ENCODE measurements at places on chromosomes 4 and X.
A peak's percentile ranks its signal among the peaks of the same experiment; 100 is the strongest.

- DNase-seq: no peak
These were observed 49.8 kb downstream of the SULT1B1 start for GRCh38 chr4:69710580-69710979.

GRCh38 chrX:49155243-49155899 lies 7.2 kb upstream of the MAGIX start:
- DNase-seq: peak; percentile 70

GRCh38 chr4:126172126-126172525 lies 857.4 kb downstream of the FAT4 start:
- no peak for DNase-seq

- DNase-seq: no peak
These were observed 1459.9 kb downstream of the PCDH7 start for GRCh38 chr4:32180086-32180485.

DNA sequence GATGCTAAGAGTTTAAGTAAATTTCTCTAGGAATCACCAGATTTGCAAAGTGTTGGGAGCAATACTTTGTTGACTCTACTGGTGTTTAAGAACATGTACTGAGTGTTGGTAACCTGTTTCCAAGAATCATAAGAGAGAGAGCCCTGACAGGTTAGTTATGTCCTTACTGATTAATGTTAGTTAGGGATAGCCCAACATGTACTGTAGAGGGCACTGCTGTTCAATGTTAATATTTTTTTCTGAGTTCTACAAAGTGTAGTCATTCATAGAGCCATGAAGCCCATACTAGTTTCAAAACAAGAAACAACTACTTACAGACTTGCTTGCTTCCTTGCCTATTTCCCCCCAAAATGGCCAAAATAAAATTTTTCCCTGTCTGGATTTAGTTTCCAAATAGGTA lies 11.9 kb downstream of the TMPRSS11D start:
- peak; percentile 48 for DNase-seq

- no peak for DNase-seq
These were observed 38.7 kb downstream of the SPATA4 start for GRCh38 chr4:176156656-176157055.

- no peak for DNase-seq
These were observed 19.0 kb upstream of the AP1S2 start for GRCh38 chrX:15873566-15873965.

GRCh38 chr4:61663310-61663709 lies 463.2 kb downstream of the ADGRL3 start:
- DNase-seq: no peak

DNA sequence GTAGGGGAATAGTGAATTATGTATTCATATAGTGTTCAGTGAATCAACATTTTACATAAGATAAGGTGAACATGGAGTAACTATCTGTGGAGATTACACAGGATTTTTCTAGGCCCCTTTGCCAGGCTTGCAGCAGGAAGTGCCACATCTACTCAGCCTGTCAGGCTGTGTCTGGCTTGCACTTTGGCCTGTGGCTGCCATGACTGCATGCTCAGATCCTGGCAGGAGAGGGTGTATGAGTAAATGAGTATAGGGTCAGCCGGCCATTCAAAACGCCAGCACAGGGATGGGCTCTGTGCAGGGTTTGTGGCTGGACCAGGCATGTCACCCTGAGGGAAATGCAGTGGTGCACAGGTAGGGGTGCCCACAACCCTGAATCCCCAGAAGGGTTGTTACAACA lies 51.9 kb downstream of the UBQLN2 start:
- peak; percentile 2 for DNase-seq

- DNase-seq: no peak
These were observed 54.0 kb upstream of the MAP3K15 start for GRCh38 chrX:19569121-19569805.

GRCh38 chrX:109655502-109656201 lies 30.7 kb upstream of the KCNE5 start:
- DNase-seq: no peak

GRCh38 chrX:110304371-110304770 lies 13.5 kb downstream of the AMMECR1 start:
- DNase-seq: no peak

- DNase-seq: no peak
These were observed 101.4 kb downstream of the ARHGAP10 start for GRCh38 chr4:147833254-147833653.

DNA sequence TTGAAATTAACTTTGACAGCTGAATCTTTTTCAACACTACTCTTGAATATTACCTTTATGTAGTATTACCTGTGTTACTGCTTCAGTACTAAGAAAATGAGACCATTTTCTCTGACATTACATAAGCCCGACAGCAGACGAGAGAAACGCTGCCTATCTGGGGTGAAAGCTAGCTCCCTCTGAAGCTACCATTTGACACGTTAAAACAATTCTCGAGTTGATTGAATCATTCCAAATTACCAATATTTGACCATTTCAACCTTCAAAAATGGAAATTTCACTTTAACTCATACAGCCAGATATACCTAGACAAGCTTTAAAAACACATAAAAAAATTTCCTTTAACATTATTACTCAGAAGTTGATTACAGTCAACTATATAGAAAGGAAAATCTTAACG lies 836 bp downstream of the GPM6A start:
- DNase-seq: no peak

GRCh38 chrX:19625612-19626011 lies 110.3 kb upstream of the MAP3K15 start:
- peak; percentile 47 for DNase-seq

GRCh38 chrX:1420371-1420770 lies 28.5 kb upstream of the SLC25A6 start:
- no peak for DNase-seq

DNA sequence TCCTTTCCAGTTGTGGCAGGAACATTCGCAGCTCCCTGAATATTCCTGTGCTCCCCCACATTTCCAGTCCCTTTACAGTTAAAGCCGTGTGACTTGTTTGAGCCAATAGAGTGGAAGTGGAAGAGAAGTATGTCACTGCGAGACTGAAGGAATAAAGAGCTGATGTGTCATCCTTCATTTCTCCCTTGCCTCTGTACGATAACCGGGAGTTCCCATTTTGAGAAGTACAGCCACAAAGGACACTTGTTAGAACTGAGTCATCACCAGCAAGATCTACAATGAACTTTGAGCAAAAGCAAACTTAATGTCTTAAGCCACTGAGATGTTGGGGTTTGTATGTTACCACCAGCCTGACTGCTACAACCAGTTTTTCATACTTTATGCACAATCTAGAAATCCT lies 92.3 kb downstream of the SPRY1 start:
- DNase-seq: peak; percentile 63

- DNase-seq: no peak
These were observed 205.1 kb upstream of the TLL1 start for GRCh38 chr4:165667969-165668368.

GRCh38 chrX:119481323-119481801 lies 13.1 kb downstream of the SLC25A5 start:
- no peak for DNase-seq

DNA sequence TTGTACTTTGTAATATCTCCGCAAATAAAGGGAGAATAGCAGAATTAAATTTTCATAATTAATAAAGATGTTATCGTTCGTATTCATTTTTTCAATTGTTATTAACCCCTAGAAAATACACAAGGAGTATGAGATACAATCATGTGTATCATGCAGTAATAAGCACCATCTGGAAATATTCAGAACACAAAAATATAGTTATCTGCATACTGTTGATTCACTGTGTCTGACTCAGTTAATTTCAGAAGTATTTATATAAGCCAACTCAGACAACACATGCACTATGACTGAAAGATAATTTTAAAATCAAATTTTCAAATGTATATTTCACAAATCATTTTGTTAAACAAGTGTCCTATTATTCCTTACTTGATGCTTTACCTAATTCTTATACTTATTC lies 1954.8 kb downstream of the ARAP2 start:
- no peak for DNase-seq

- DNase-seq: no peak
These were observed 274.8 kb upstream of the TENM3 start for GRCh38 chr4:181968371-181968770.

DNA sequence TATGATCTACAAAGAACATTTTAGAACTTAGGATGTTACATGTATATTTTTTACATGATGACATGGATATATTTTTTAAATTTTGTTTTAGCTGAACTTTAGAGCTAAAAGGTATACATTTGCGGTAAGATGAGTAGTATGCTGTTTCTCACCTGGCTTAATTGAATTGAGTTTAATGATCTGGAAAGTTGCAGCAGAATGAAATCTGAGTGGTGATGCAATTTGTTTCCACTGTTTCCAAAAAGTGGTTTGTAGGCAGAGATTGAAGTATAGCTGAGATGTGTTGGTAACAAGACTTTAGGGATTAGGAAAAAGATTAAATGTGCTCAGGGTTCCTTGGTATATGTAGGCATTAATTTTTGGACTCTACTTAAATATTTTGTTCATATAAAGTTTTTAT lies 68.1 kb downstream of the HPF1 start:
- no peak for DNase-seq

GRCh38 chr4:5931526-5931925 lies 38.6 kb upstream of the CRMP1 start:
- no peak for DNase-seq

- DNase-seq: no peak
These were observed 460.3 kb downstream of the ZIC3 start for GRCh38 chrX:138026211-138026610.

- peak; percentile 7 for DNase-seq
These were observed 2.2 kb downstream of the SORCS2 start for GRCh38 chr4:7194251-7195140.

- DNase-seq: no peak
These were observed 1137.0 kb upstream of the POU3F4 start for GRCh38 chrX:82370978-82371646.

DNA sequence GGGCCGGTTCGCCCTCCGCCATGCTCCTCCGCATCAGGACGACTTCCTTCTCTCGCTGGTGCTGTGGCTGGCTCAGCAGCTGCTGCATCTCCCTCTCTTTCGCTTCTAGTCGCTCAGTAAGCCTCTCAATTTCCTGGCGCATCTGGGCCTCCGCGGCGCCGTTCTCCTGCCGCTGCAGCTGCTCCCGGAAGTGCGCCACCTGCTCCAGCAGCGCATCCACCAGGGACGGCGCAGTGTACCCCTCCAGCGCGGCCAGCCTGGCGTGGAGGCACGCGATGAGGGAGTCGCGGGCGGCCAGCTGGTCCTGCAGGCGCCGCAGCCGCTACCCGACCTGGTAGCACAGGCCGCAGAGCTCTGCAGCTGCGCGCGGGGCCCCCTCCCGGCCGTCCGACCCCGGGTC lies 97.4 kb upstream of the MED14 start:
- no peak for DNase-seq

GRCh38 chrX:2705046-2705832 lies 14.1 kb downstream of the CD99 start:
- no peak for DNase-seq

- DNase-seq: no peak
These were observed 72.9 kb upstream of the DIAPH2 start for GRCh38 chrX:96611619-96612362.

- DNase-seq: peak; percentile 63
These were observed 40.4 kb upstream of the TLR2 start for GRCh38 chr4:153643406-153644383.

DNA sequence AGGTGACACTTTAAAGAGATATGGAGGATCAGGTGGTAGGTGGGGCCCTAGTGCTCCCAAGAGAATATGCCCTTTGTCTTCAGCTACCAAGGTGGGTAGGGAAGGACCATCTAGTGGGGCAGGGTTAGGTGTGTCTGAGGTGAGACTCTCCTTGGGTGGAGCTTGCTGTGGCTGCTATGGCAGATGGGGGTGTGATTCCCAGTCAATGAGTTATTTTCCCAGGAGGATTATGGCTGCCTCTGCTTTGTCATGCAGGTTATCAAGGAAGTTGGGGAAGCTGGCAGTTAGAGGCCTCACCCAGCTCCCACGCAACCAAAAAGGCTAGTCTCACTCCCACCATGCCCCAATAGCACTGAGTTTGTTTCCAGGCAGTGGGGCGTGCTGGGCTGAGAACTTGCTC lies 18.0 kb upstream of the SPIN2A start:
- no peak for DNase-seq

Measured in HT-29 (cell line).